ENCODE measurements at places on chromosomes 1 and 21.
A peak's percentile ranks its signal among the peaks of the same experiment; 100 is the strongest.

DNA sequence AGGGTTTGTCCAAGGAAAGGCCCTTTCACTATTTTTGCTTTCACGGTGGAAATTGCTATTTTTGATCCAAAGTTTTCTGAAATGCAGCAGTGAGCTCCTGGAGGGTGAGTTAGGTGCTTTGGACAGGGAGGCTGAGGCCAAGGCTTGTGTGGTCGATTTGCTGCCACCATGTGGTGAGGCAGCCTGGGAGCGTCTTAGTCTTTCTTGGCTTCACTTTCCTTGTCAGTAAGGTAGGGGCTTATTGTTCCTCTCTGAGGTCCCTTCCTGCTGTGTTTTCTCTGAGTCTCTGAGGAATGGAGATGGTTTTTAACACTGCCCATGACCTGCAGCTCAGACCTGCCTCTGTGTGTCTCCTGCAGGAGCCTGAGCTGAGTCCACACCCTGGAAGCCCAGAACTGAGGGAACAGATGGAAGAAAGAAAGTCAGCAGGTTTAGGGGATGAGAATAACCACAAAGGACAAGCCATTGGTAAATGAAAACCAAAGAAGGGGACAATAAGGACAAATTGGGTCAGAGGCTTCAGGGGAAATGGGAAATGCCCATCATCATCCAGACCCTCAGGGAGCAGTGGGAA lies 20.1 kb upstream of the S100A10 start:
- no peak for DNase-seq

DNA sequence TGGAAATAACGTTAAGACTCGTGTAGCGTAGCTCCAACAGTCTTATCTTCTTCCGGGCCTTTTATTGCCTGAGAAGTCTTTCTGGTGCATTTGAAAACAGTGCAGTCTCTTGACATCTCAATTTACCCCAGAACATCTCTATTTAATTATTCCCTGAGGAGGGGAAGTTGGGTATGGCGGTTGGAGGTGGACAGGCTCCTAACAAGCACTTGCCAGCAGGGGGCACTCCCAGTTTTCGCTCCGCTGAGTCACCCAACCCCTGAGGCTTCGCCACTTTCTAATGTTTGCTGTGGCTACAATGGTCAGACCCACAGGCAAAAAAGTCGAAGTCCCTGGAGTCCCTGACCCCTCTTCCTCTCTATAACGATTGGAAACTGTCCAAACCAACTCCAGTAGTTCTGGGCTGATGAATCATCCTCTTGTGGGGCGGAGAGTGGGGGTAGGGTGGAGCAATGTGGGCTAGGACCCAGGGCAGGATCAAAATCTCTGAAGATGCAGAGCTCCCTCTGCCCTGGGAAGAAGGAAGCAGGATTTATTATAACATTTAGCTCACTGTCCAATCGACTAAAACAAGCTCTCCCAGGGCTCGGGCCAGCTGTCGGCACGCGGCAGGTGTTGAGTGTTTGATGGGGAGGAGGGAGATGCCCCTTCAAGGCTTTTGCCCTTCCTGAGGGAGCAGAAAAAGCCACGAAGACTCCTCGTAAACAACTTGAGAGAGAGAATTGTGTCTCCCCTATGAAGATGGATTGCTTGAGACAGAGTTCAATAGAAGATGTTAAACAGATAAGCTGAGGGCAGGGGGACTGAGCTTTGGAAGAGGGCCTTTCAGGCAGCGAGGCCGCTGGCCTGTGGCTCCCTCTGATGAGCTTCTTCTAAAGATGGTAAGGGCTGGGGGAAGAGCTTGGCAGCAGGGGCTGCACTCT lies 85.7 kb downstream of the BRINP2 start:
- peak; percentile 90 for DNase-seq

DNA sequence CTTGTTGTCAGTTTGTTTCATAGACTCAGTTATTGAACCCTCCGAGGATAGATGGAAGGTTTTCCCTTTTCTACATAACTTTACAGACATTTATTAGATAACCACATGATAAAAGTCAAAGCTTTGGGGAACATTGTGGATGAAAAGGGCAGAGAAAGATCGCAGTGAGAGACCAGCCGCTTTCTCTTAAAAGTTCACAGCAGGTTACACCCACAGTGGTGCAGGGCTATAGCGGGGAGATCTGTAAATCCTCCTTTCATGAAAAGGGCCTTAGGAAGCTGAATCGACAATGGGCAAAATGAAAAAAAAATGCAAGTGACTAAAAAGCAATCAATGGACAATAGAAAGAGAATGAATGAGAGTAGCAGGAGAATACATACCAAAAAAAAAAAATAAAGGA lies 218.6 kb downstream of the GRIK1 start:
- no peak for DNase-seq

DNA sequence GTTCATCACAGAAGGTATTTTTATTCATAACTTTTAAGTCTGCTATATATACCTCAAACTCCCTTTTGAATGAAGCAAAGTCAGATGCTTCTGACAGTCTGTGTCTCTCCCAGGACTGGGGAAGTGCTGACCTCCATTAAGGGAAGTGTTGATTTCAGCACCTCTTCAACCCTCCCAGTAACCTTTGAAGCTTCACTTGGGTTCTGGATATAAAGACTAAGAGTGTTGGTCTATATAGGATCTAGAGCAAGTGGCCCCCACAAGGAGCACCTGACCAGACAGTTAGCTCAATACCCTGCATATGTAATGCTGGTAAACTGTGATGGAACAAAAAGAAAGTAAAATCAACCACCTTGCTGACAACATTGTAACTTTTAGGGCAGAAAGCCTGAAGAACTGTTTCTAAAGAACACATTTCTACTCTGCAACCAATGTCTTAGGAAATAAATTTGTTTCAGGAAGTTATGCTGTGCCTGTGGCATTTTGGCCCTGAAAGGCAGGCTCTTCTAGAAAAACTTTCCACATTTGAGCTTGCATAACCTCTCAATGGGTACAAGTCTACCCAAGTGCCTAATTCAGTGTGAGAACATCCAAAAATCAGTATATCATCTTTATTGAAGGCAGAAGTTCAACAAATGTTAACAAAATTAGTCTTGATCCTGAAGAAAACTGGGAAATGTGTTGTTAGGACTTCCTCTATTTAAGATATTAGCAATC lies 865 bp upstream of the PTPN22 start:
- no peak for DNase-seq

GRCh38 chr21:15273244-15273643 lies 208.4 kb upstream of the NRIP1 start:
- no peak for DNase-seq

GRCh38 chr1:5599541-5599940 lies 392.7 kb downstream of the NPHP4 start:
- DNase-seq = no peak

DNA sequence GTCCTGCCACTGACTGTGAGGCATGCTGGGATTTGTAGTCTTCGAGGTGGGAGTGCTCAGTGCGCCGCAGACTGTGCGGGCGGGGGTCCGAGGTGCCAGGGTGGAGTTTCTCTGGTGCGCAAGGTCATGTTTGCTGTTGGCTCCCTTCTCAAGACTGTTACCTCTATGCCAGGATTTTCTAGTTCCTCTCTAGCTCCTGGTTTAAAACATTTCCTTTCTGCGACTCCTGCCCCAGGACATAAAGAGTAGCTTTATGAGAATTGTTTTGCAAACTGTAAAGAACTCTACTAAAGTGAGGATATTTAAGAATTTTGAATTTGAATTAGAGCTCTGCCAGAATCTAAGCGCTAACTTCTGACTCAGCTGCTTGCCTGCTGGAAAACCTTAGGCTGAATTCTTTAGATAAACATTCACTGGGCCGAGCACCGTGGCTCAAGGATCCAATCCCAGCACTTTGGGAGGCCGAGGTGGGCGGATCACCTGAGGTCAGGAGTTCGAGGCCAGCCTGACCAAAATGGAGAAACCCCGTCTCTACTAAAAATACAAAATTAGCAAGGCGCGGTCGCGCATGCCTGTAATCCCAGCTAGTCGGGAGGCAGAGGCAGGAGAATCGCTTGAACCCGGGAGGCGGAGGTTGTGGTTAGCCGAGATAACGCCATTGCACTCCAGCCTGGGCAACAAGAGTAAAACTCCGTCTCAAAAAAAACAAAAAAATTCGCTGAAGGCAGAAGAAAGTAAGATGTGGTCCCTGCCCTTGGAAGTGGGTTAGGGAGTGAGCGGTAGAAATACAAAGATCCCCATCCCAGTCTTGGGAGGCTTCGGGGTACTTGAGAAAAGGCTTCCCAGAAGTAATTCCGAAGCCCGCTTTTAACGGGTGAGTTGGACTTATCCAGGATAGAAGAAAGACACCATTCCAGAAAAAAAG lies 992 bp upstream of the USP48 start:
- no peak for DNase-seq

GRCh38 chr1:47382399-47382983 lies 33.6 kb upstream of the FOXE3 start:
- DNase-seq = no peak

GRCh38 chr1:6686294-6686693 lies 15.3 kb downstream of the DNAJC11 start:
- DNase-seq = no peak

DNA sequence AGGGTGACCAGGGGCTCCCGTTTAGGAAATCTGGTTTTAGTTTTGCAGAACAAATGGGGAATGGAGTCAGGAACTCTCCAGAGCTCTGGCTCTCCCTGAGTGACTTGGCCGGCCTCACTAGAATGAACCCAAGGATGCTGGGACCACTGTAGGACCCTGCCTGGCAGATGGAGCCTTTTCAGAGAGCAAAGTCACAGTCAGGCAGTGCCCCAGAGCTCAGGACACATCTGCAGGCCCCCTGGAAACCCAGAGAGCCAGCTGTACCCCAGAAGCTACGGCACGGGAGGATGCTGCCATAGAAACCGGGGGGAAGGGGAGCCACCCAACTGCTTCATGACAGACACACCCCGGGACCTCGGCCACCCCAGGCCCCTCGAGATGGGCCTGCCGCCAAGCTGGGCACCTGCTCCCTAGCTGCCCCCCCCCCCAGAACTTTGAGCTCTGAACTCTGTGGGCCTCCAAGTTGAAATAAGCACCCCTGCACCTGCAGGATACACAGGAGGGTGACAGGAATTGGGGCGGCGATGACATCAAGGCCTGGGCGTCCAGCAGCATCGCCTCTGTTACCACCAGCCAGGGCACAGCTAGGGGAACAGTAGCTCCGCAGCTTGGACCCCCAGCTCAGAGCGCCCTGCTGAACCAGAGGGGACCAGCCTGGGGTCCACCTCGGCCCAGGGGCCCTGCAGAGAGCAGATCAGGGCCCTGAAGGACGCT lies 91.8 kb upstream of the VAMP3 start:
- no peak for DNase-seq

- DNase-seq = no peak
Observed at GRCh38 chr1:238953448-238954010, 432.8 kb upstream of the CHRM3 start.

GRCh38 chr1:201061049-201061448 lies 37.5 kb upstream of the KIF21B start:
- DNase-seq = no peak

- no peak for DNase-seq
Observed at GRCh38 chr1:214377485-214377884, 96.5 kb downstream of the SMYD2 start.

- no peak for DNase-seq
Observed at GRCh38 chr1:95287081-95287480, 53.1 kb downstream of the RWDD3 start.

DNA sequence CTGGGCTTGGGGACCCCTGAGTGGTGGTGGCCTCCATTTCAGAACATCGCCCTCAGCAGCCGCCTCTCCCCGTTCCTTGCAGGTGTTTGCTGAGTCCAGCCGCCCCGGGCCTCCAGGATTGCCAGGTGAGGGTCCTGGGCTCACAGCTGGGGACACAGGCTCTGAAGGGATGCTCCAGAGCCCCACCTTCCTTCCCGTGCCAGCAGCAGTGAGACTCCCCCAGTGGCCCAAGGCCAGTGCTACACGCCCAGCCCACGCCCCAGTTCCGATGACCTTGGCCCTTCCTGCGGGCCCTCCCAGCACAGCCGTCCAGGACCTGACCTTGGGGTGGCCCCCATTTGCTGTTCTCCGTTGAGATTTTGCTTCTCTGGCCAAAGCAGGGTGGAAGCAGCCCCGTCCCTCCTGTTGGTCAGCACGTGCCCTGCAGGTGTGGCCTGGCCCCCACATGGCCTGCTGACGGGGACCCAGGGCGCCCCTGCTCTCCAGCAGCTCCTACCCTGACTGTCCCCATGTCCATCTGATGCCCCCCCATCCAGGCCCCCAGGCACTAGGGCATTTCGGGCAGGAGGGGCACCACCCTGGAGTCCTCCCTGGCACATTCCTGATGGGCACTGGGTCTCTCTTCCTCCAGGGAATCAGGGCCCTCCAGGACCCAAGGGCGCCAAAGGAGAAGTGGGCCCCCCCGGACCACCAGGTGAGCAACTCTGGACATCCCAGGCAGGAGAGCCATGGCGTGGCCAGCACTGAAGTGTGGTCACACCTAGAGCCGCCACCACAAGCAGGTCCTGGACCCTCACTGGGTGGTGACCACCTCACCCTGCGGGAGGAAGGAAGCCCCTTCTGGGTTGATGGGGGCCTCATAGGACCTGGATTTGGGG lies 45.0 kb downstream of the SLC19A1 start:
- DNase-seq = no peak

- no peak for DNase-seq
Observed at GRCh38 chr1:166169182-166169581, 2.4 kb upstream of the FAM78B start.

DNA sequence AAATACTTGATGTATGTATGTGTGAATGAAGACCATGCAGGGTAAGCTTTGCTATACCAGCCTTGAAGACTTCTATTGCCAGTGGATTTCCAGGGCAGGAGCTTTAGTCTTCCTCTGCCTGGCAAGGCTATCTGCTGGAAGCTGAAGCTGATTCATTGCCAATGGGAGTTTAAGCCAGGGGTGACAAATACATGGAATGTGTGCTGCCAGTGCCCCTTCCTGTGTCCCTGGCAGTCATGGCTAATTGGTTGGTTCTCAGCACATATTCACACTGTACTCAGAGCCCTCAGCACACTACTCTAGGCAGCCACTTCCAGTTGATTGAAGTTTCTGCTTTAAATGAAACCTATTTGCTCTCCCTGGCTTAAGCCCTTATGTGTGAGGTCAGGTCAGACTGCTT lies 1.5 kb downstream of the ZSCAN20 start:
- no peak for DNase-seq

DNA sequence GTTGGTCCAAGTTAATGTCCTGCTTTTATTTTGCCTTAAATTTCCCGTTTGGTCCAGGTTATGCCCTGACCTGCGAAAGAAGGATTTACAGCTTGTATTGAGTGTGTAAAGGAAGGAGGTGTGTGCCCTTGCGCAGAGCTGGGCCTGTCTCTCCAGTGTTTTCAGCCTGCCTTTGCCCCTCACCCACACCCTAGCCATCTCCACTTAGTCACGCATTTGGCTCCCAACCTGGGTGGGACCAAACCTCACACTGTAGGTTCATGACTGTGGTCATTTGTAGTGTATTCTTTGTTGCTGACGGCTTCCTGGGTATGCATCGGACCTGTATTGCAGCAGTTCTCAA lies 572 bp upstream of the SRSF10 start:
- peak; percentile 66 for DNase-seq
